ENCODE measurements at places on chromosomes 7 and 10. TPM values are rescaled to one million over a fixed set of nuclear protein-coding genes. Genes with fewer than 3 reads are reported as not detected.

DNA sequence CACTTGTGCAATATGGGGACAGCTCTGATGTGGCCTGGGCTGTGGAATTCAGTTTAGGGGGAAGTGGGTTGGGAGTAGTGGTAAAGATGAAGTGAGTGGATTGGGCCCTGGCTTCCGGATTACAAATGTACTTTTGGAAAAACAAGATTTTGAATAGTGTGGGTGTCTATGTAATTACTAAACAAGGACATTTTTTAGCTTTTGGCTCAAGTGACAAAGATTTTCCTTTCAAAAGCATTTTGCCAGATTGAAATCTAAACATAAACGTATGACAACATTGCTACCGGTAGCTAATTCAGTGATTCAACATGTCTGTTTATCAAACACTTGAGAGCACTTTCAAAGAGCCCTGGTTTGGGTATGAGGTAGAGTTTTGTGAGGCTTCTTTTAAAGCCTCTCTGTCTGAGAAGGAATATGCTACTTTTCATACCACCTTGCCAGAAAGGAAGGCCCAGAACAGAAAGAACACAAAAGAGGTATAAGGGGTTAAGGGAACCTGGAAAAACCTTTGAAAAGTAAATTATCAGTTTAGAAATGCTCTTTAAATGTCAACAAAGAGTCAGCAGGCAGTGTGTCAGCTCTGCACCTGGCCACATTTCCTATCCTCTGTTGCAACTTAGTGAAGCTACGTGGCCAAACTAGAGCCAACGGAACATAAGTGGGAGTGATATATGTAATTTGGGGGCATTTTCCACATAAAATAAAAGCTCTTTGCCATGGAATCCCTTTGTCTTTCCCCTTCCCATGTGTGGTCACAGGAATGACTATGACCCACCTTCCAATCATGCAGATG, 516.1 kb downstream of the NRG3 start:
- no peak for DNase-seq

DNA sequence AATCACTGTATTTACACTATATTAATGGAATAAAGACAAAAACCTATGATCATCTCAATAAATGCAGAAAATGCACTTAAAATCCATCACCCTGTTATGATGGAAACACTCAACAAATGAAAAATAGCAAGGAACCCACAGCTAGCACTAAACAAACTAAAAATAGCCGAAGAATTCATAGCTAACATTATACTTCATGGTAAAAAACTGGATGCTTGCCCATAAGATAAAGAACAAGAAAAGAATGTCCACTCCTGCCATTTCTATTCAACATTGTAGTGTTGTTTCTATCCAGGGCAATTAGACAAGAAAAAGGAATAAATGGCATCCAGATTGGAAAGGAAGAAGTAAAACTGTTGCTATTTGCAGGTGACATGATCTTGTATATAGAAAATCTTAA, 142.1 kb downstream of the STK31 start:
- DNase-seq = no peak

DNA sequence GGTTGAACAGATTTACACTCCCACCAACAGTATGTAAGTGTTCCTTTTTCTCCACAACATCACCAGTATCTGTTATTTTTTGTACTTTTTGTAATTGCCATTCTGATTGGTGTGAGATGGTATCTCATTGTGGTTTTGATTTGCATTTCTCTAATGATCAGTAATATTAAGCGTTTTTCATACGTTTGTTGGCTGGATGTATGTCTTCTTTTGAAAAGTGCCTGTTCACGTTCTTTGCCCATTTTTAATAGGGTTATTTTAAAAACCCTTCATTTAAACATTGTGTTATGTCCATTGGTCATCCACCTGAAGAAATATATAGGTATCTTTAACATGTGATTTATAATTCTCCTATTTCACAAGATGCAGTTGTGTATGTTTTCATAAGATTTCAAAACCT, 291.3 kb downstream of the SEMA3D start:
- no peak for DNase-seq

SLC16A9 gene
- total RNA-seq = 1.5 TPM

CCSER2 gene
- 23.1 TPM for total RNA-seq

NRP1 gene
- 167 TPM for total RNA-seq

All from glomerular endothelial cell (primary cell).